ENCODE measurements at places on chromosomes 2 and 18.

- no peak for DNase-seq
Measured at GRCh38 chr2:136137982-136138381, 20.0 kb upstream of the CXCR4 start.

DNA sequence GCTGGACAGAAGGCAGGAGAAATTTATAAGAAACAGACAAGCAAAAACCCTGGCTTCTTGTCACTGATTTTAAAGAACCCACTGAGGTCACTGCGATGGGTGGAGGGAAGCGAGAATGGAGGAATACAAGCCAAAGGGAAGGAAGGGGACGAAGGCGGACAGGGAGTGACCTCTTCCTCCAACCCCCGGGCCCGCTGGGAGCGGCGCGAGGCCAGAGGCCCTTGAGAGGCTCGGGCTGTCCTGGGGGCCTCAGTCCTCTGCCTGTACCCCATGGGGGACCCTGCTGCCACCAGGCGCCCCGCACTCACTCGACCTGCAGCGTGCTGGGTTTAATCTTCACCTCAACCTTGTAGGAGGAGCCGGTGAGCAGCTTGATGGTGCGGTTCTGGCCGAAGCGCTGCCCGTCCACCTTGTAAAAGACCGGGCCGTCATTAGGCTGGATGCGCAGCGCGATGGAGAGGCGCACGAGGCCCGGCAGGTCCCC, 793 bp downstream of the CNRIP1 start:
- DNase-seq, result peak; percentile 20

DNA sequence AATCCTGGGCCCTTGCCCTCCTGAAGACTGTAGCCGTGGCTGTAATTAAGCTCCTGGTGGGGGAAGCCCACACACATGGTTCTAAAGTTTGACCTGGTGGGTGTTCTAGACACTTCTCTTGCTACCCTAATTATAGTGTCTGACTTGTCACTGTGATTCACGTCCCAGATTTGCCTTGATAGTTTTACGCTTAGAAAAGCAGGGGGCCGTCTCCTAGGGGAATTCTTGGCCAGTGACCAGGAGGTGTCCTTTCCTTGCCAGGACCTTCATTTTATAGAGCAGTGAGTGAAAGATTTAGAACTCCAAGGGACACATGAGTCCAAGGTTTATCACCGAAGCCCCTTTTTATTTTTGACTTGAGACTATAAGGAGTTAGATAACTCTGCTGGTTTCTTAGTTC, 9.0 kb downstream of the TMEM214 start:
- DNase-seq, result no peak

DNA sequence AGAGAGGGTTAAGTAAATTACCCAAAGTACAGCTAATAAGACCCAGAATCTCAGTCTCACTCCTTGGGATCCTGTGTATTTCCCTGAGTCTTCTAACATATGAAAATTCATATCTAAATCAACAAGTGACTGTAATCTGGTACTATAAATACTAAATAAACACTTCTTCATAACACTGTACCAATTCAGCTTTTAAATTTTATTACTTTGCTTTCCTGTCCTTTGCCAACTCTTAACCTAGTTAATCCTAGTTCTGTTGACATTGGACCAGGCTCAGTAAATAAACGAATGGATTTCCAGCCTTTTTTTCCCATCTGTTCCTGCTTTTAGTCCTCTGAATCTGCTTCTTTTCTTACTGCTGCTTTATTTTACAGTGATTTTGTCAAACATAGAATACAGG, 13.8 kb downstream of the MRPL35 start:
- no peak for DNase-seq

GRCh38 chr2:234074751-234075517, 24.4 kb downstream of the SPP2 start:
- DNase-seq, result no peak

GRCh38 chr2:66930339-66931220, 466.6 kb upstream of the ETAA1 start:
- DNase-seq, result no peak
